Lung (tissue), 17 donors: ENCODE measurements at places on chromosomes 2 and 18. TPM values are rescaled to one million over a fixed set of nuclear protein-coding genes. Genes with fewer than 3 reads are reported as not detected.

Gene UGT1A7
- not detected for total RNA-seq

- DNase-seq = no peak
Measured at GRCh38 chr18:10705786-10706185, 180.0 kb downstream of the NAPG start.

- DNase-seq = peak; percentile 43
Measured at GRCh38 chr2:231132129-231132528, 7.3 kb upstream of the HTR2B start.

Gene GDF7
- total RNA-seq = 0.37 TPM

DNA sequence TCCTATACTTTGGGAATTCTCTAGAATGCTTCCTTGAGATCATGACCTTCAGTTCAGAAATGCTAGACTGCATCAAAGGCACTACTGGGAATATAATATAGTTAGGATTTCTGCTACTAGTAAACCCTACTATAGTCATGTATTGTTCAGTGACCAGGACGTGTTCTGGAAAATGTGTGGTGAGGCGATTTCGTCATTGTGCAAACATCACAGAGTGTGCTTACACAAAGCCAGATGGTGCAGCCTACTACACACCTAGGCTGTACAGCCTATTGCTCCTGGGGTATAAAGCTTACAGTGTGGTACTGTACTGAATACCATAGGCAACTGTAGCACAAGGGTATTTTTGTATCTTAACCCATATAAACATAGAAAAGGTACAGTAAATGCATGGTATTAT is 13.0 kb downstream of the CXCR4 start:
- no peak for DNase-seq

DNA sequence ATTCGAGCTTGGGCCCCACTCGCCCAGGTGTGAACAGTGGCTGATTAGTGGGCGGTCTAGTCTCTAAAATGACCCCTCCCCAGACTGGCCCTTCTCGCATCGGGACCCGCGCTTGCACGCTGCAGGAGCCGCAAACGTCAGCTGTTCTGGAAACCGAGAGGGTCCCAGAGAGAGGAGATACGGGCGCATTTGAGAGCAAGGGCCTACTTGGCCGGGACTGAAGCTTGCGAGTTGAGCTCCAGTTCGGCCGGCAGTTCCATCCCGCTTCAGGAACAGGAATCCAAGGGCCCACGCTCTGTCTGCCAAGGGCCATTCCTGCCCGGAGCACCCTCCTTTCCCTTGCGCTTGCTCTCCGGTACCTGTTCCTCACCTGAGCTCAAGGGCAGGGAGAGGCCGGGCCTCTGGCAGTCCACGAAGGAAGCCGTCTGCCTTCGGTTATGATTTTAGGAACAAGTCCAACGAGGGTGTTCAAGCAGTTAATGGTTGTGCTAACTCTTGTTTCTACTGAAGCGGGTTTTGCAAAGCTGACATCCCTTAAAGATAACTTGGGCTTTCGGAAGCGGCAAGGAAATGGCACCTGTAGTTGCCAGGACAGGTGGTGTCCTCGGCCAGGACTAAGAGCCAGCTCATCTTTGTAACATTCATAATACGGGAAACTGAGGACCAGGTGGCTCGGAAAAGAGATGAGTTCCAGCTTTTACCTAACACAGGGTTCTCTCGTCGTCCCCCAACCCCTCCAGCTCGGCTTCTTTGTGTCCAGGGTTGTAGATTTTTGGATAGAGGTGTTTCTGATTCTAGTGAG is 3.9 kb upstream of the DLX1 start:
- DNase-seq = peak; percentile 44

Gene UPP2
- not detected for total RNA-seq

Gene GAL3ST2
- total RNA-seq = 0.40 TPM

DNA sequence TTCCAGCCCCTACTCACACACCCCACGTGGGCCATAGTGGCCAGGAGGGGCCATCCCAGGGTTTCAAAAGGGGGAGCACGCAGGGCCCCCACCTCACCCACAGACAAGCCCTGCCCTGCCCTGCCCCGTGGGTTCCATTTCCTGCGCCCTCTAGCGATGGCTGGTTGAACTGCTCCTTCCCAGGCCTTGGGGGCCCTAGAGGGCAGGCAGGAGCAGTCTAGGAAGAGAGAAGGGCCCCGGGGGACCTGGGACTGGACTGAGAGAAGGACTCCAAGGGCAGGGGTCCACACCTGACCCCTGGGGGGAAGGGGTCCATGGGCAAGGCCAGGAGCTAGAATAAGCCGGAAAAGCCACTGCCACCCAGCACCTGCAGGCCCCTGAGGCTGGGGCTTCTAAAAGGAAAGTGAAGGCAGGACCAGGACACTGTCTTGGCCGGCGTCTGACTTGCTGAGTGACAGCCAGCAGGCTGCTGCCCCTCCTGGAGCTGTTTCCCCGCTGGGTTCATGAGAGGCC is 10.1 kb downstream of the CYP26B1 start:
- peak; percentile 40 for DNase-seq

Gene SLC23A3
- total RNA-seq = 2.0 TPM

Gene CHST9
- total RNA-seq = 13.6 TPM

Gene PLGLB1
- total RNA-seq = 0.92 TPM

GRCh38 chr2:54579682-54580620 is 123.8 kb downstream of the SPTBN1 start:
- DNase-seq = no peak

DNA sequence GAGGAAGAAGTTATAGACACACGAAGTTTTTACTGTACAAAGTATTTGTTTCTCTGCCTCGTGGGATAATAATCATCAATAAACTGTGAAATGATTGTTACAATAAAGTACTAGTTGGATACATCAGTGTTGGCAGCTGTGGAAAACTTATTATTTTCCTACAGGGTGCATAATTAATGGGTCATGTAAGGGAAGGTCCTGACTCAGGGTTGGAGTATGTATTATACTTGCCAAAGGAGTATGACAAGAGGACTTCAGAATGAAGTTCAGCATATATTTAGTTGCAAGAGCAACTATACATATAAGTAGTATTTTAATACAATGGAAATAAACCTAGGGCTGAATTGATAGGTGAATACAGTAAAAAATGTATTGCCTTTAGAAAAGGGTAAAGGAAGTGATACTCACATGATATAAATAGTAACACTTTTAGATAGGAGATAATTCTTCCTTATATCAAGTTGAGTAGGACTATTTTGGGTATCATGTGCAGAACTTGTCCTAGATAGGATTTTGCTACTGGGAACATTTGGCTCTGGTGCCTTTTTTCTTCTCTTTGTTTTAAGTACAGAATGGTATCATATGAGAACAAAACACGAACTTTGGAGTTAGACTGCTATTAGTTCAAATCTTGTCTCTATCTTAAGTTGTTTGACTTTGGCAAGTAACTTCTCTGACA is 79.1 kb downstream of the PLCL1 start:
- DNase-seq = no peak

DNA sequence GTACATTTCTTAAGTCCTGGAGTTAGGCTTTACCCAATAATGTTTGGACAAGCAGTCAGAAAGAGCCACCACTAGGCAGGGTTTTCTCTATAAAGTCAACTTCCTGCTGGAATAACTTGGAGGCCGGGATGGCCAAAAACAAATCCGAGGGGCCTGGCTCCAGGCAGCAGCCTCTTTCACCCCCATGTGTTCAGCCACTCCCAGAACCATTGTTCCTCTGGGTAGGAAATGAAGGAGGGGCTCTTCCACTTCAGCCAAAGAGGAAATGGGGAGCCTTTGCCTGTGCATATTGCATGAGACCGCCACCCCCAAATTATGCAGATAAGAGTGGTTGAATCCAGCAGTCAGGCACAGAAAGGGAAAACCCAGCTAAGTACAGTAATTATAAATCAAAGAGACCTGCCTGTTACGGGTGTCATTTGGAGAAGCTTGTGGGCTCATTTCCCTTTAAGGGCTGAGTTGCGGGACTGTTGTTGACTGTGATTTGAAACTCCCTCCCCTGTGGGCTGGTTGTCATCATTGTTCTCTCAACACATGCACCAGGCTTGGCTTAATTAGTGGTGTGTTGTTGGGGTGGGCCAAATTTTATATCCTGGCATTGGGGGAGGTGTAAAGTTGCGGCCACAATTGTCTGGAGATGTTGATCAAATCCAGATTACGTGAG is 212.8 kb upstream of the SOX11 start:
- DNase-seq = peak; percentile 32

Gene STARD6
- not detected for total RNA-seq

- DNase-seq = no peak
Measured at GRCh38 chr2:228798458-228799207, 472.5 kb downstream of the PID1 start.

- no peak for DNase-seq
Measured at GRCh38 chr2:181787310-181788048, 104.1 kb upstream of the ITPRID2 start.

Gene MC2R
- total RNA-seq = not detected

DNA sequence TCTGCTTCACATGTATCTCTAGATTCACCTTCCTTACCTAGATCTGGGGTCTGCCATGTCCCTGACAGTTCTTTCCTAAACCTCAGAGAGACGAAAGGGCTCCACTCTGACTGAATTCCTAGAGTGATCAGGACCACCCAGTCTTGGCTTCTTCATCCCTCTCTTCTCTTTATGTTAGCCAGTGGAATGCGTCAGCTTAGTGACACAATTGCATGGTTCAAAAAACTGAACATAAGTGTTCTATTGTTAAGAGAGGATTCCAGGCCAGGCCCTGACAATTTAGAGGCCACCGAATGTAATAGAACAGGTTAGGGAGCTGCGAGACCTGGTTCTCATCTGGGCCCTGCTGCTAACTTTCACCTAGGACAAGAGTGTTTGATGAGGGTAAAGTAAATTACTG is 10.0 kb downstream of the PRELID3A start:
- no peak for DNase-seq

GRCh38 chr2:238063414-238064189 is 2.8 kb downstream of the SCLY start:
- DNase-seq = no peak

Gene ATP6V1B1
- 5.9 TPM for total RNA-seq

- DNase-seq = peak; percentile 33
Measured at GRCh38 chr2:196849895-196850294, 40.7 kb upstream of the C2orf66 start.

Gene DTNB
- 35.2 TPM for total RNA-seq

Gene LBH
- total RNA-seq = 133 TPM
